ENCODE measurements at places on chromosomes 3 and 15.

DNA sequence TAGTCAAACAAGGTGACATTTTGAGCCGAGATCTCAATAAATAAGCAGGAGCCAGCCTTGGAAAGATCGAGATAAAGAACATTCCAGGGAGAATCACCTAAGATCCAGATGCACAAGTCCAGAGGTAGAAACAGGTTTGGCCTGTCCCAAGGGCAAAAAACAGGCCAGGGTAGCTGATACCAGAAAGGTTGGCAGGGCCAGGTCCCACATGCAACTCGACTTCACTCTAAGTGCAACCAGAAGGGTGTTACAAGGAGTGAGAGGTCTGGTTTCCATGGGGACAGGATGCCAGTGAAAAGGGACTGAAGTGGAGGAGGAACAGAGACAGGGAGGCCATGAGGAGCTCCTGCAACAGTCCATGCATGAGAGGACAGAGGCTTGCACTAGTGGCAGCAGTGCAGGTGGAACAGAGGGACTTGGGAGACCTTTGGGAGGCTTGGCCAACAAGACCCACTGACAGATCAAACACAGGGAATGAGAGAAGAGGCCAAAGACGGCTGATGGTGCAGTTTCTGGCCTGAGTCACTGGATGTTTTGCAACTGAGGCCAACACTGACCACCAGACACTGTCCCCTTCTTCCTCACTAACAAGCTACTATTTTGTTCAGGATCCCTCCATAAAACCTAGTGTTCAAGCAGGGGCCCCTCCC lies 5.2 kb downstream of the TPRA1 start:
- DNase-seq = no peak

GRCh38 chr15:46703020-46703861 lies 1014.1 kb upstream of the SEMA6D start:
- DNase-seq = no peak

- DNase-seq = no peak
Measured at GRCh38 chr15:93524432-93524831, 435.4 kb upstream of the RGMA start.

GRCh38 chr3:182006431-182006830 lies 294.7 kb downstream of the SOX2 start:
- DNase-seq = no peak

- no peak for DNase-seq
Measured at GRCh38 chr3:134334231-134334900, 39.9 kb downstream of the AMOTL2 start.

DNA sequence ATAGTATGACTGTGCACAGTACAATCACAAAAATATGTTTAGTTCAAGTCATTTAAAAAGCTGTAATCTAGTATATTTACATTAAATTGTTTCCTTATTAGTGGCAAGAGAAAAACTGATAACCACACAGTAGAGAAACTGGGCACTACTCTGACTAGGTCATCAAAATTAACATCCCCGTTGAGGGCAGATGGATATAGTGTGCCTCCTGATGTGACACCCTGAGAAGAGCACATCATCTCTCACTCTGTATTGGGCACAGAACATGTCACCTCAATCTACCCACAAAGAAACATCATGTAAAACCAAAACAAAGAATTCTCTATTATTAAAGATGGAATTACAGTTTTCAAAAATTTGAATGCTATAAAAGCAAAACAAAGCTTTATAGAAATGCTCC lies 221.9 kb upstream of the NANOGP8 start:
- DNase-seq = no peak

- DNase-seq = no peak
Measured at GRCh38 chr3:174423936-174424335, 435.2 kb upstream of the NAALADL2 start.

GRCh38 chr15:81301815-81302399 lies 22.0 kb downstream of the STARD5 start:
- no peak for DNase-seq

DNA sequence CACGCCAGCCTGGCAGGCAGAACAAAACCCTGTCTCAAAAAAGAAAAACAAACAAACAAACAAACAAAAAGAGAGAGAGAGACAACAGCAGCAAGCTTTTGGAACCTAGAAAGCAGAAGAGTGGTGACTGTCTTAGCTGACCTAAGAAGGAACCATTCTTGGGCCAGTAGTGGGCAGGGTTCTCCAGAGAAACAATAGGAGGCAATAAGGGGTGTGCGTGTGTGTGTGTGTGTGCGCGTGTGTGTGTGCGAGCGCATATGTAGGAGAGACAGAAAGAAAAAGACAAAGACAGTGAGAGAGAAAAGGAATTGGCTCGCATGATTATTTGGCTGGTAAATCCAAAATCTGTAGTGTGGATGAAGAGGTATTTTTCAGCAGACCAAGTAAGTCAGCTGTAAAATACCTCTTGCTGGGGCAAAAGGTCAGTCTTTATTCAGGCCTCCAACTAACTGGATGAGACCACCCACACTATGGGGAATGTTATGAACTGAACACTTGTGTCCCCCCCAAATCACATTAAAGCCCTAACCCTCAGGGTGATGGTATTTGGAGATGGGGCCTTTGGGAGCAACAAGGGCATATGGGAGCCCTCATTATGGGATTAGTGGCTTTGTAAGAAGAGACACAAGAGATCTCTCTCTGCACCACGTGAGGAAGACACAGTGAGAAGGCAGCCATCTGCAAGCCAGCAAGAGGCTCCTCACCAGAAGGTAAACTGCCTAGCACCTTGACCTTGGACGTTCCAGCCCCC lies 15.1 kb upstream of the BLM start:
- no peak for DNase-seq

DNA sequence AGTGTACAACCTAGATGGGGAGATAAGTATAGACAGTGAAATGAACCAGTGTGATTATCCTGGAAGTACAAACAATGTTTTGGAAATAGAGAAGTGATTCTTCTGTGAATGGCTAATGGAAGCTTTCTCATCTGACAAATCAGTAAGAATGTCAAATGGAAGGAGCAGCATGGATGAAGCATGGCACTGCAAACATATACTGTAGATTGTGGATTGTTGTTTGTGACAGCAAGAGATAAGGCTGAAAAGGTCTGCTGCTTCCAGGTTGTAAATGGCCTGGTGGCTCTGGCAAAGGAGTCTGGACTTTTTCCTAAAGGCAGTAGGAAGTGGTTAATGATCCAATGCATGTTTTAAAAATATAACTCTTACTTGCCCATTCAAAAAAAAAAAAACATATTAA lies 71.3 kb downstream of the FBN1 start:
- no peak for DNase-seq

DNA sequence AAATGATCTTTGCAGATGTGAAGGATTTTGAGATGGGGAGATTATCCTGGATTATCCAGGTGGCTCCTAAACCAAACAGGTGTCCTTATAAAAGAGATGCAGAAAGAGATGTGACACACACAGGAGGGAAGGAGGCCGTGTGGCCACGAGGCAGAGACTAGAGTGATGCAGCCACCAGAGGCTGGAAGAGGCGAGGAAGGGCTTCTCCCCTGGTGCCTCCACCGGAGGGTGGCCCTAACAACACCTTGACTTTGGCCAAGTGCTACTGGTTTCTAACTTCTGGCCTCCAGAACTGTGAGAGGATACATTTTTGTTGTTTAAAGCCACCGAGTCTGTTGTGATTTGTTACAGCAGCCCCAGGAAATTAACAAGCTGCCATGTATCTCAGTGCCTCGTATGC lies 127.1 kb downstream of the ASB7 start:
- DNase-seq = no peak

DNA sequence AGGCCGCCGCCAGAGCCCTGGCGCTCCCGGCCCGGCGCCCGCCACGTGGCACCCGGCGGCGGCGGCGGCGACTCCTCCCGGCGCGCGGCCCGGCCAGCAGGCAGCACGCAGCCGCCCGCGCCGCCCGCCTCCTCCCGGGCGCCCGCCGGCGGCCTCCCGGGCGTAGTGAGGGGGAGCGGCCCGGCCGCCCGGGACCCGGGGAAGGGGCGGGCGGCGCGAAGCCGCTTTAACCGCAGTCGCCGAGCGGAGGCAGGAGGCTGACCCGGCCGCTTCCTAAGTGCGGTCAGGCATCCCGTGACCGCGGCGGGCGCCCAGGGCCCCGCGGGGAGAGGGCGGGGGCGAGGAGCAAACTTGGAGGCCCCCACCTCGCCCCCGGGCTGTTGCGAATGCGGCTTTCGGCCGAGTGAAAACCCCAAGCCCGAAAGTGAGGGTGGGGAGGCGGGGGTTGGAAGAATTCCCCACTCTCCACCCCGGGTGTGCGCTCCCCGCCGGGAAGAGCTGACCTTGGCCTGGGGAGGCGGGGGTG lies 1.7 kb upstream of the HES1 start:
- DNase-seq = peak; percentile 22

- no peak for DNase-seq
Measured at GRCh38 chr3:31275583-31275982, 257.1 kb upstream of the STT3B start.

DNA sequence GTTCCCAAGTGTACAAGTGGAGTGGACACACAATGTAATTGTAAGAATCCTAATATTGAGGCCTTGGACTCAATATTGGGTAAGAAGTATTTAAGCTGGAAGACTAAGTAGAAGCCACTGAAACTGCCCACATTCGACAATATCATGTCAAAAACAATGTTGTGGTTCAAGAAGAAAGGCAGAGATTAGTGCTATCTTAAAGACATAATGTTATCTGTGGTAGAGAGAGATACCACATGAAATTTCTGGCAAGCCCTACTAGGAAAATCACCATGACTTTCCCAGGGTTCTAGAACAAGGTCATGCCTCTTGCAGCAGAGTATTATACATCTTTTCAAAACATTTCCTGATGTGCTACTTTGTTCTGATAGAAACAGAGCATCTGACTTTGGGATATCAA lies 192.6 kb downstream of the RAP2B start:
- DNase-seq = no peak

DNA sequence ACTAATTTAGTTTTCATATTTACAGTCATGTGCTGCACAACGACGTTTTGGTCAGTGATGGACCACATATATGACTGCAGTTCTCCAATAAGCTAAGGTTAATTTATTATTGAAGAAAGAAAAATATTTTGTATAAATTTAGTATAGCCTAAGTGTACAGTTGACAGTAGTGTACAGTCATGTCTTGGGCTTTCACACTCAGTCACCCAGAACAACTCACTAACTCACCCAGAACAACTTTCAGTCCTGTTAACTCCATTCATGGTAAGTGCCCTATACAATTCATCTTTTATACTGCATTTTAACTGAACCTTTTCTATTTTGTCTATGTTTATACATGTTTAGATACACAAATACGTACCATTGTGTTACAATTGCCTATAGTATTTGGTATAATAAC lies 3.8 kb upstream of the GABRR3 start:
- DNase-seq = no peak

- DNase-seq = no peak
Measured at GRCh38 chr15:64865998-64866520, 24.3 kb downstream of the PLEKHO2 start.

DNA sequence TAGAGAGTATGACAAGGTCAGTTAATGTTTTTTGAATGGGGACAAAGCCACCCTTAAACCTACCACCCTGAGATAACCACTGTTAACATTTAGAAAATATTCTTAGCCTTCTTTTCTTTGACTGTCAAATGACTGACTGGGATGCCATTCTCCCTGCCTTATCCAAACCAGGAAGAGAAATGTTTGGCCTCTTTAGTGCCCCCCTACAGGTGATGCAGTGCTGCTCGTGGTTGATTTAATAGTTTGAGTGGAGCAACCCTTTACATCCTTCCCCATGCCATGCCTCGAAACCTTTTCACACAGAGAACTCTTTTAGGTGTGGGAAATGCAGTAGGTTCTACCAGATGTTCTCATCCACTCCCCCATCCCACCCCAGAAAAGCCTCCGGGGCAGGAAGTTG lies 38.7 kb upstream of the UMPS start:
- DNase-seq = no peak

GRCh38 chr15:101439285-101439919 lies 50.1 kb downstream of the PCSK6 start:
- no peak for DNase-seq

DNA sequence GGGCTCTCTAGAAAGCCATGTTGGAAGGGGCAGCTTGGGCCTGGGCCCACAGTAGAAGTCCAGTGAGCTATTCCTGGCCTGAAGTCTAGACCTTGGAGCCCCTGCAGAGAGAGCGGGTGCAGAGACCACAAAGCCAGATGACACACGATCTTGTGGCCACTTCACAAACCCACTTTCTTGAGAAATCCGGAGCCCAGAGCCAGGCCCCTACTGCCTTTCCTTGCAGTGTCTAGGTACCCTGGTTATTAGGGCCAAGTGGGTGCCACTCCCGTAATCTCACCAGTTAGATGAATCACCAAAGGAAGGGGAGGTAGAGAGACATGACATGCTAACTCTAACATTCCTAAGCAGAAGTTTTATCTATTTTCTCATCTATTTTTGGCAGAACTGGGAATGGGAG lies 72.5 kb upstream of the ADAMTSL3 start:
- no peak for DNase-seq

DNA sequence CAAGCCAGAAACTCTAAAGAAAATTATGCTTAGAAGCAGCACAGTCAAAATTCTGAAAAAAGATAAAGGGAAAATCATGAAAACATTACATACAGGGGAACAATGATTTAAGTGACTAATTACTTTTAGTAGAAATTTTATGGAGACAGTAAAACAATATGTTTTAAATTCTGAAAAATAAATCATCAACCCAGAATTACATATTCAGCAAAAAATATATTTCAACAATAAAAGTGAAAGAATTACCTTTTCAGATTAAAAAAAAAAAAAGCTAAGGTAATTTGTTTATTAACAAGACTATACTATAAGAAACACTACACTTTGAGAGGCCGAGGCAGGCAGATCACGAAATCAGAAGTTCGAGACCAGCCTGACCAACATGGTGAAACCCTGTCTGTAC lies 32.4 kb upstream of the IGF2BP2 start:
- no peak for DNase-seq

GRCh38 chr3:133505813-133506212 lies 67.7 kb upstream of the CDV3 start:
- no peak for DNase-seq

- DNase-seq = no peak
Measured at GRCh38 chr3:139430493-139430892, 41.0 kb upstream of the COPB2 start.

GRCh38 chr15:28913171-28913765 lies 27.5 kb downstream of the APBA2 start:
- DNase-seq = no peak

- DNase-seq = no peak
Measured at GRCh38 chr15:82538961-82539690, 1.1 kb downstream of the RPS17 start.

GRCh38 chr3:123397921-123398785 lies 50.7 kb downstream of the ADCY5 start:
- no peak for DNase-seq

DNA sequence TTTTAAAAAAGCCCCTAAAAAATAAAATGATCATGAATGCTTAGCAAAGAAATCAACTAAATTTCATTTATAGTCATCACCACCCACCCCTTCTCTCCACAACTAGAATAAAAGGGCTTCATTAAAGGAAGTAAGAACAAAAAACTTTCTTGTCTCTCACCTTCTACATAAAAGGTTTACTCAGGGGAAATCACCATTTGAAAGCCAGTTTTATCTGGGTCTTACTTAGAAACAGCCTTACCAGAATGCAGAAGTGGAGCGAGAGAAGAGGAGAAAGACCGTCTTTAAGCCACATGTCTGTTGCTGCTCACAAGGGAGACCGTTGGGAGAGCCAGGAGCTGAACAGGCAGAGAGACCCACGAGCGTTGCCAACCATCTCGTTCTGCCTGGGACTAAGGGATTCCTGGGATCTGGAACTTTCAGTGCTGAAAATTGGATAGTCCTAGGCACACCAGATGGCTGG lies 350.1 kb upstream of the PROK2 start:
- DNase-seq = no peak

- DNase-seq = no peak
Measured at GRCh38 chr3:50912746-50913145, 238.0 kb downstream of the DOCK3 start.
